Right renal pelvis (tissue), 4 donors: ENCODE measurements at places on chromosomes 4 and X.

- no peak for DNase-seq
These were observed 7.0 kb downstream of the SMIM14 start for GRCh38 chr4:39631700-39632079.

DNA sequence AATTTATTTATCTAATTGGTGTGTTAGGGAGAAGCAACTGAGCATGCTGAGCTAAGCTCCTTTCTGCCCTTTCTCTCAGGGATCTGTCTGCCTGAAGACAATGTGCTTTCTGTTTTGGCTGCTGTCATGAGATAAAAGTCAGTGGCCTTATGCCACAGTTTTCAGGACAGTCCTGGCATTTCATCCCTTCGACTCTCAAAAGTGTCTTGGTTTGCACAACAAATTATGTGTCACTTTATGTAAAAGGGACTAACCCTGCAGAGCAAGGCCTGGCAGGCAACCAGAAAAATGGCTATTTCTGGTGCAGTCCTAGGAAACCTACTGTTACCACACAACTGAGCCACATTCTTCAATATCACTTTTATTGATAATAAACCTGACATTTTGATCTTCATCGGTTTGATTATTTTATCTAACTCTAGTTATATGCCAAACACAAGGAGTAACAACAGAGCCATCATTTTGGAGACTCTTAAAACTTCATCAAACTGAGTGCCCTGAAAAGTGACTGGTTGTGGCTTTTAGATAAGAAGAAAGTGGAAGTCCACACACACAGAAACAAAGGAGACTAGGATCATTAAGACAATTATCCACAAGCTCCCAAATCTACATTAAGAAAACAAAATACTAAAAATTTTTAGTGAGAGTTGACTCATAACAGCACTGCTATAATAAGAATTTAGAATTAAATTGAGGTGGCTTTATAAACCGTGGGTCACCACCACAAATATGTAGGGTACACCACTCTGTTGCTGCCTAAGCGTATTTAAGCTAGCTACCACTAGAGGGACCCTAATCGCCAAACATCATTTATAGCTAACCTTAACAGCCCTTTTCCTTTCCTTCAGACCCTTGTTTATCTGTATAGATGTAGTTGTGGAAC is 95.9 kb upstream of the PTPN13 start:
- DNase-seq = no peak

DNA sequence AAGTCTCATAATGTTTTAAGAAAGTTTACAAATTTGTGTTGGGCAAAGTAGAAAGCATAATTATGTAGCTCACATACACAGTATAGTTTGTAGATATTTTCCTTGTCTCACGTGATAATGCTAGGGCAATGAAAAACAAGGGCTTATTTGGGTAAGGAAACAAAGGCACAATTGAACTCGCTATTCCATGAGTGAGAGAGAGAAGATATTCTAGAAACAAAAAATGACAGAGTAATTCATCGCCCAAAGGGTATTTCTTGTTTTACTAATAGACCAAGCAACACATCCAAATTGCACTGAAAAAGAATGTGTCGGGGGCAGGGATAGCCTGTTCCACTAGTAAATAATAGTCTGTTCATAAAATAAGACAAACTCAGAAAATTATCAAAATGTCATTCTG is 3.6 kb upstream of the ASB11 start:
- DNase-seq = no peak

- peak; percentile 57 for DNase-seq
These were observed 61.1 kb upstream of the VAMP7 start for GRCh38 chrX:155819966-155820491.

DNA sequence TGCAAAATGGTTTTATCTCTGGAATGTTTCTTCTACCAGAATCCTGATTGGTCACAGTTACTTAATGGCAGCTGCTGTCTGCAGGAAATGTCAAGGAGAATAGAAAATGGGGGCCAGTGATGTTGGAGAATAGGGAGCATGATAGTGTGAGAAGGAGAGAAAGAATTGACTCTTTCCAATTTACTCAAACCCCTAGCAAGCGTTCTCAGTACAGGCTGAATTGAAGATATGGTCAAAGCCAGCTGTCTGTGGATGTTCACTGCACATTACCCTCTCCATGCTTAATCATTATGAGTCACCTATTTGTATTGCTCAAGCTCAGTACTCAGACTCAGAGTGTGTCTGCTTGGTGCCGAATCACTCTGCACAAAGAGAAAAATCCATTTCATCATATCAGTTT is 57.8 kb upstream of the FAM47B start:
- no peak for DNase-seq

- no peak for DNase-seq
These were observed 170.5 kb downstream of the CDS1 start for GRCh38 chr4:84753321-84753972.

DNA sequence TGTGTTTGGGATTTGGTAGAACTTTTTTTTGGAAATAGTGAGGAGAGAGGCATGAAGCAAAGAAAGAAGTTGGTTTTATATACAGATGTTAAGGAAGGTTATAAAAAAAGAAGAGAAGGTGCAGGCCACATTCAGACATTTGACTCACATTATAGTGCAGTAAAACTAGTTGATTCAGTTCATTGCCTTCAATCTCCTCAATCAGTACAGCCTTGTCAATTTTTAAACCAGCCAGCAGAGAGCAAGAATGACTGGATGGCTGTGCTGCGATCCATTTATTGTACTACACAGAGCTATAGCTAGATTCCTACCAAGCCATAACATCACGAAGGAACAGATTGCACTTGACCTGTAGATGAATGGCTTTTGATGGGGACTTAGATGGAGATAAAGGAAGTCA is 79.7 kb upstream of the LSM6 start:
- no peak for DNase-seq

GRCh38 chr4:150126864-150127203 is 48.6 kb downstream of the DCLK2 start:
- DNase-seq = no peak

DNA sequence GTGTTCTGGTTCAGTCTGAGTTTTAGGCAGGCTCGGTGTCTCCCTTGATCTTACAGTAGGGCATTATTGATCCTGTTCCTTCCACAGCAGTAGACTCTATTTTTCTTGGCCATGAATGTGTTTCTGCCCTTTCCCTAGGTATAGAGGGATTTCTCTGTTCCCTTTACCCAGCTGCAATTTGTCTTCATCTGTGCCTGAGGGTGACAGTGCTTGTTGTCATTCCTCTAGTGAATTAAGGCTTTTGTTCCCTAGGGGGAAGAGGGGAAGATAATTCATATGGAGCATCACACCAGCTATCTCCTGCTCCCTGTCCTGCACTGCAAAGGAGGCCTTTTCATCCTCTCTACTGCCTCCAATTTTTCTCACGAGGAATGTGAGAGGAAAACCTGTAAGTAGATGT is 39.7 kb upstream of the CXorf51A start:
- no peak for DNase-seq

DNA sequence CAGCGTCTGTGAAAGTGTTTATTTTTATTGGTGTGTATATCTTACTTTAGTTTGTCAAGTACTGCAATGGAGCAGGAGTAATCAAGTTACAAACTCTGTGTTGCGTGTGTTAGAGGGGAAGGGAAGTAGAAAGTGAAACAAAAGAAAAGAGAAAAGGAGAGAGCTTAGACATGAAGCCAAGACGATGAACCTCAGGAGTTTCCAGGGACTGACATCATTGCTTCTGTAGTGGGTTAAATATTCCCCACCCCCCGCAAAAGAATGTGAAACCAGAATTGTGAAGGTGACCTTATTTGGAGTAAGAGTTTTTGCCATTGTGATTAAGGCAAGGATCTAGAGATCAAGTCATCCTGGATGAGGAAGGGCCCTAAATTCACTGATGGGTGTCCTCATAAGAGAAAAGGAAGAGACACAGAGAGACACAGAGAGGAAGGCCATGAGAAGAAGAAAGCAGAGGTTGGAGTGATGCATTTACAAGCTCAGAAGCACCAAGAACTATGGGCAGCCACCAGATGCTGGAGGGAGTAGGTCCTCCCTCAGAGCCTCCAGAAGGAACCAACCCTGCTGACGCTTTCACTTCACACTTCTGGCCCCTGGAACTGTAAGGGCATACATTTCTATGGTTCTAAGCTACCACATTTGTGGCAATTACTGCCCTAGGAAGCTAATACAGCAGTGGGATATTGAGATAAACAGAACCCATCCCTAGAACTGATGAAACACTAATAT is 173.6 kb upstream of the SFRP2 start:
- no peak for DNase-seq

GRCh38 chrX:84475101-84475500 is 27.2 kb downstream of the HDX start:
- no peak for DNase-seq

GRCh38 chrX:140250391-140250790 is 254.5 kb downstream of the SOX3 start:
- no peak for DNase-seq

- no peak for DNase-seq
These were observed 29.5 kb downstream of the ANTXR2 start for GRCh38 chr4:80043541-80043940.

GRCh38 chr4:139666735-139667281 is 1.2 kb downstream of the MGST2 start:
- DNase-seq = no peak

GRCh38 chr4:3293401-3294391 is 875 bp downstream of the RGS12 start:
- DNase-seq = no peak

DNA sequence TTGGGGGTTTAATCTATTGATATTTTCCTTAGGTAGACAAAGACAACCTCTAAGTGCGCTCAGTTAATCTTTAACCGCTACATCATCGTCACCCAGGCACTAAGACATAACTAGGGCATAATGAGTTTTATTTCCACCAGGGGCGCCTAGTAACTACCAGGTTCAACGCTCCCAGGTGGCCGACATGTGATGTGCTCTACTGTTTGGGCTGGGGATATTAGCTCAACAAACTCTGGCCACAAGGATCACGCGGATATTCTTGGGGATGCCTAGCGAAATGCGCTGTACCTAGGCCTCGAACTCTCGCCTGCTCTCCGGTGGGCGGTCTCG is 915 bp upstream of the RAB33B start:
- DNase-seq = no peak

DNA sequence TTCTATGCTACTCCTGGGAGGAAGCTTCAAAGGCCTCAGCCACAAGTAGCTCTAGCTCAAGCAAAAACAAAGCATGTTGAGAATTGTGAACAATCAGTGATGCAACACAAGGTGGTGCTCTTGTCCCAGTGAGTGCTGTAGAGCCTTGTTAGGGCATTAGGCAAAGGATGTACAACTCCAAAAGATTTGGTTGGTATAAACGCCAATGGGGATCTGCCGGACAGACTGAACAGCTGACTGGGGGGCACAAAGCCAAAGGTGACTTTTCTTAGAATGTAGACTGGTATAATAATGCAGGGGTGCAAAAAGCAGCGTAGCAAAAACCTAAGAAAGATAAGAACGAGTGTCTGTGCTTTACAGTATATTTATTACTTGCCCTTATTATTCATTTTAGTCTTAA is 62.6 kb upstream of the ALB start:
- no peak for DNase-seq

DNA sequence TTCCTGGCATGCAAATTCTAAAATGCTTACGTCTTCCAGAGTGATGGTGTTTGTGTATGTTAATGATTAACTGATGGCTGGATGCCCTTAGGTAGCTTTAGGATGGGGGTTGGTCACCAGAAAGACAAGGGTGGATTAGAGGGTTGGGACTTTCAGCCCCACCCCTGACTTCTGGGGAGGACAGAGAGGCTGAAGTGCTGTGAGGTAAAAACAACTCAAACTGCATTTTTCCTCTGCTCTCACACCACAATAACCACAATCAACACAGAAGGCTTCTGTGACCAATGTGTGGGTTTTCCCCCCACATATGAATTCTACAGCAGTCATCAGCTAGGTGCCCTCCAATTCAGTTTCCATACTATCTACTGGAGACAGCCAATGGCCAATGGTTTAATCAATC is 18.7 kb upstream of the DDIT4L start:
- no peak for DNase-seq

DNA sequence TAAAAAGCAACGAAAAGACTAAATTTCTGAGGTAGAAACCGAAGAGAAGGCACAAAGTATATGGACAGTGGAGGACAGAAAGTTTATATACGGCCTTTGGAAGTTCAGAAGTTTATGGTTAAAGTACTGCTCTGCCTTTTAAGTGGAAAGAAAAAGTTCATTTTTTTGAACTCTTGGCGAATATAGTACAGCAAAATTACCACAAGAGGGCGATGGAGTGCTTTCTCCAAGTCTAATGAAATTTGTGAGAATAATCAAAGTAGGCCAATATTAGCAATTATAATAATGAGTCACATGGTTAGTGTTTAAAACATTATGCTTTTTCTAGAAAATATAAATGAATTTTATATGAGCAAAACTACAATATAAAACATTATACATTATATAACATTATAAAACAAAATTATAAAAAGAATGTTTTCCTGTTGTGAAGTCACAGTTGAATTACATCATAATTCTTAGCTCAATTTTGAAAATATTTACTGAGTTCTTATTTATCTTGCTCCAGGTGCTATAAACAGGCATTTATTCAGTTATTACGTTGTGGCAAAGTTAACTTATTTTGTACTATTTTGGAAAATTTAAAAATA is 136.2 kb upstream of the BMPR1B start:
- no peak for DNase-seq

DNA sequence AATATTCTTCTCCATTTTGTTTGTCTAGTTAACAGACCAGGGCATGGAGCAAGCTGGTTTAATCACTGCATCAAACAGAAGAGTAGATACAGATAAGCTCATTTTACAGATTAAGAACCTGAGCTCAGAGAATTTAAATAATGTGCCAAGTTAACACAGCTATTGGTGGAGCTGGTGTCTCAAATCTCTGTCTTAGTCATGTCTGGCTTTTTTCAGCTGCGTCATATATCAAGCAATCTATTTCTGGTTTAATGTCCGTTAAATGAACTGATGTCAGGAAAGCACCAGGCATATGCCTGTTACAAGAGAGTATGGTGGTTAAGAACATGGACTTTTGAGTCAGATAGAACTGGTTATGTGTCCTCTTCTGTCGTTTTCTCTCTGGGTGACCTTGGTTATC is 79.8 kb upstream of the ADGRA3 start:
- no peak for DNase-seq

DNA sequence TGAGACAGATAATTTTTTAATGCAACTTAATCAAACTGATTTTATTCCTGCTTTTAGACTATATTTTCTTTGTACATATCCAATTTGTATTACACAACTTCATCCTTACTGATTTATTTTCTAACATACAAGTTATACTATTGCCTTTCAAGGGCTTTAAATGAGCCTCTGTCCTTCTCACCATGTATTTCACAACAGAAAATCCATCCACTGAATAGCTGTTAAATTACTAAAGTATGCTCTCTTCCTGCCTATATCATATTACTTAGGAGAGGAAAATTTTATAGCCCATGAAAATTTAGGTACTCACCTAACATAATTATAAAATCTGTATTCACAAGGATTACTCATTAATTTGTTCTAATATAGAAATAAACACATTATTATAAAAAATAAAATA is 528.6 kb downstream of the ANKRD50 start:
- DNase-seq = no peak

- no peak for DNase-seq
These were observed 79.9 kb downstream of the SLC9A6 start for GRCh38 chrX:136065044-136065671.

DNA sequence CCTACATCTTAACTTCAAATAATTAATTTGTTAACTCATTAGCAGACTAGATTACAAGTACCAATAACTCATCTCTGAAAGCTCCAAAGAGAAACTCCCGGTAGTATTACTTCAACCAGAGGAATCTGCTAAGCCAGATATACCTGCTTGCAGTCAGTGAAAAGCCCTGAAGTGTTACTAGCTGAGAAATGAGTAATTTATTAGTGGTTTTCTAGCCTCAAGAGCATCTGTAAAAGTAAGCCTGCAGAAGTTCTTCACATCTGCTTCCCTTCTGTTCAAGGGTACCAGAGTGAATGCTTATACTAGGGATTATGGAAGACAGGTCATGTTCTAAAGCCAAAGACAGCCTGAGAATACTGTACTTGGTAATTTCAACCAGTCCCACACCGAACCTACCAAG is 34.7 kb downstream of the IRS4 start:
- DNase-seq = no peak
